ENCODE measurements at places on chromosomes 13 and 19.

DNA sequence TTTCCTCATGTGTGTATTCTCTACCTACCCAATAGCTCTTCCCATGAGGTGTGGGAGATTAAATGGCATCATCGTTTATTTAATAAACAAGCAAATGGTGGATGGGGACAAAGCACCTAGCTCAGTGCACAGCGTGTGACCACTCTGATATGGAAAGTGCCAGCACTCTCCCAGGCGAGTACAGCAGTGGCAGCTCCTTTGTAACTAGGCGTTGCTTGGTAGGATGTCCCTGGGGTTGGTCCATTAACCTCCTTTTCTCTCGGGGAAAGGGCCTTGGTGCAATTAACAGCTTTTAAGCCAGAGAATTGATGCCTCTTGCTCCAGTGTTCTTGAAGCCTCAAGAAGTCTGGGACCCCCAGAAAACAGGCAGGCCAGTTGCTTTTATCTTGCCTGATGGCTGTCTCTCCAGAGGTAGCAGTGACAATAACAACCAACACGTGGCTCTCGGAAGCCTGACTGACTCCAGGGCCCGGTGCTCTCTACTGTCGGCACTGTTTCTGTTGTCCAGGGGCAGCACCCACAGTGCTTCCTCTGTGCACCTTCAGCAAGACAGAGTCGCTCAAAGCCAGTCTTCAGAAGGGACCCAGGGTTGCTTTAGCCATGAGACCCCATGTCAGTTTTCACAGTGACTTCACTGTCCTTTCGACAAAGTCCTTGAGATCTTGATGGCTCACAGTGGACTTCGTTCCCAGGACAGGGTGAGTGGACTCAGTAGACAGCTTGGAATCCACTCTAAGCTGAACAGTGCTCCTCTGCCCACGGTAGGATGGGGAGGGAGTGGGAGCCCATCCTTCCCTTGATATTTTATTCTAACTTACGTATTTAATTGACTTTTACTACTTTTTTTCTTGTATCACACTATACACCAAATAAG is 33.9 kb upstream of the NPAS1 start:
- DNase-seq = no peak

GRCh38 chr19:6632002-6632621 is 37.8 kb downstream of the TNFSF14 start:
- peak; percentile 51 for DNase-seq

GRCh38 chr19:50636317-50637085 is 3.2 kb downstream of the SYT3 start:
- no peak for DNase-seq

DNA sequence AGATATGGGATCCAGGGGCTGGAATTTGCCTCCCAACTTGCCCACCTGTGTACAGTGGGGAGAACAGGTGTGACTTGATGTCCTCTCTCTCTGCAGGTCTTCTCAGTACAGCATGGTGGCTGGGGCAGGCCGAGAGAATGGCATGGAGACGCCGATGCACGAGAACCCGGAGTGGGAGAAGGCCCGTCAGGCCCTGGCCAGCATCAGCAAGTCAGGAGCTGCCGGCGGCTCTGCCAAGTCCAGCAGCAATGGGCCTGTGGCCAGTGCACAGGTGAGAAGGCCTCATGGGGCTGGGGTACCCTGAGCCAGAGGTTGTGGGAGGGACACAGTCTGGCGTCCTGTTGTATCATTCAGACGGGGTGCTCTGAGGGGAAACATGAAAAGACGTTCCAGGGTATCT is 3.0 kb downstream of the LENG8 start:
- DNase-seq = no peak

Data from iPS-NIHi11 (cell line).